Mesenteric fat pad (tissue), 1 donor: ENCODE measurements at places on chromosomes 11 and 22.

- DNase-seq, result no peak
Observed at GRCh38 chr11:128040603-128041002, 546.8 kb downstream of the ETS1 start.

- no peak for DNase-seq
Observed at GRCh38 chr11:32312865-32313403, 122.4 kb downstream of the WT1 start.

- no peak for DNase-seq
Observed at GRCh38 chr22:47002692-47003091, 240.2 kb downstream of the TBC1D22A start.

- DNase-seq, result peak; percentile 85
Observed at GRCh38 chr22:45202333-45203149, 38.2 kb downstream of the KIAA0930 start.

- DNase-seq, result no peak
Observed at GRCh38 chr11:12664385-12664784, 9.8 kb upstream of the TEAD1 start.

- no peak for DNase-seq
Observed at GRCh38 chr22:37973271-37974170, 10.8 kb downstream of the SOX10 start.

DNA sequence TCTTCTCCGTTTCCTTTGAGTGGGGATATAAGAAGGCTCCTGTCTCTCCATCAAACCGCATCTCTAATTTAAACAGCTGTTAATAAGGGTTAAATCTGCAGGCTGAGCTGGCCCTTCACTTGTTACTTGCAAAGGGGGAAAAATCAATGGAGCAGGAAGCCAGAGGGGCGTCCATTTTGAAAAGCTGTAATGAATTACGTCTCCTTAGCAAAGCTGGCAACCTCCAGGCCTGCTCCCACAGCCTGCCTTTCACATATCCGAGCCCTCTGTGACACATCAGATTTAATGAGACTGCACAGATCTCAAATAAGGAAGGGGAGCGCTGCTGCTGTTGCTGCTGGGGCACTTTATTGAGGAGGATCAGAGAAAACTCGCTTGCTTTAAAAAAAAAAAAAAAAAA, 320.8 kb downstream of the BLID start:
- DNase-seq, result no peak

GRCh38 chr22:29877620-29878019, 5.4 kb upstream of the MTMR3 start:
- no peak for DNase-seq

GRCh38 chr11:129795089-129795488, 20.6 kb upstream of the TMEM45B start:
- DNase-seq, result no peak

DNA sequence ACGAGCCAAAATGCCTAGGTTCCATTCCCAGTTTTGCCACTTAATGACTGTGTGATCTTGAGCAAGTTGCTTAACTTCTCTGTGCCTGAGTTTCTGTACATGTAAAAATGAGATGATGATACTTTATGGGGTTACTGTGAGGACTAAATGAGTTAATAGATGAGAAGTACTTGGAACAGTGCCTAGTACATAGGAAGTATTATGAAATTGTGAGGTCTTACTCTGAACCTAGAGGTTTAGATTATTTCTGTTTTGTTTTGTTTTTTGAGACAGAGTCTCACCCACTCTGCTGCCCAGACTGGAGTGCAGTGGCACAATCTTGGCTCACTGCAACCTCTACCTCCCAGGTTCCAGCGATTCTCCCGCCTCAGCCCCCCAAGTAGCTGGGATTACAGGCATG, 227.0 kb upstream of the POU2AF2 start:
- DNase-seq, result no peak

DNA sequence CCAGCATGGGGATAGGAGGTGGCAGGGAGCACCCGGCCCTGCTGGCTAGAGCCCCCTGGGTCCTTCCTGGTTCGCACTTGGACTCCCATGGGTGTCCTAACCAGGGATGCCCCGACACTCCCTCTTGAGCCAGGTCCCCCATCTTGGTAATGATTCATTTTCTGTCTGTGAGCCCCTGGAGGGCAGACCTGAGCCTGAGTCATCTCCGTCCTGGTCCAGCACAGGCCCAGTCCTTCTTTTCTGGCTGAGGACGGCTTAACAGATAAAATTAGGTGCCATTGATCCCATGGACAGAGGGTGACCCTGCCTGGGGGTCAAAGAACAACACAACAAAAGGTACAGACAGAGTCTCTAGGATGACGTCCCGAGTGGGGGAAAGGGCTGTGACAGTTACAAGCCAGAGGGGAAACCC, 3.5 kb downstream of the RHOD start:
- DNase-seq, result no peak

DNA sequence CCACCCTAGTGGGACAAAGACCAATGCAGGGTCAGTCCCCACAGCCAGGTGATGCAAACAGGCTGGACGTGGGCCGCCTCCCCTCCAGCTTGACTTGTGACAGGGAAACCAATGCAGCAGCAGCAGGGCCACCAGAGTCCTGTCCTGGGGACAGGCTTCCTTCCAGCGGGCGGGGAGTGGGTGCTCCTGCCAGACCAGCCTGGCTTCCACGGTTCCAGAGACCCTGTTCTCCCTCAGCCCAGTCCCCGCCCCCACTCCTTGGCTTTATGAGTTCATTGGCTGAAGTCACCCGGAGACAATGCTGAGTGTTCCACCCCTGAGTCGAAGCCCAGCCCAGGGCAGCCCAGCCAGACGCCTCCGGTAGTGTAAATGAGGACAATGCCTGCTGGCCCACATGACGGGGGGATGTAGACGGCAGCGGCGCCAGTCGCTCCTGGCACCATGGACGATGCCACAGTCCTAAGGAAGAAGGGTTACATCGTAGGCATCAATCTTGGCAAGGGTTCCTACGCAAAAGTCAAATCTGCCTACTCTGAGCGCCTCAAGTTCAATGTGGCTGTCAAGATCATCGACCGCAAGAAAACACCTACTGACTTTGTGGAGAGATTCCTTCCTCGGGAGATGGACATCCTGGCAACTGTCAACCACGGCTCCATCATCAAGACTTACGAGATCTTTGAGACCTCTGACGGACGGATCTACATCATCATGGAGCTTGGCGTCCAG, at the start of gene TSSK2:
Gene TSSK2, plus strand, starts transcription at position 350 of the 726 bp plus-strand sequence. Its CDS starts 92 bp downstream, at position 442.
- DNase-seq, result no peak

GRCh38 chr11:64225608-64226506, at the start of the genes NUDT22 and TRPT1:
Gene NUDT22 (plus strand): TSS chr11:64226274. CDS start chr11:64226653, 379 bp downstream.
Gene TRPT1 (minus strand): TSS chr11:64226186. CDS start chr11:64225860, 326 bp downstream.
- DNase-seq, result peak; percentile 98

GRCh38 chr22:42938976-42939375, 76.0 kb downstream of the PACSIN2 start:
- no peak for DNase-seq

DNA sequence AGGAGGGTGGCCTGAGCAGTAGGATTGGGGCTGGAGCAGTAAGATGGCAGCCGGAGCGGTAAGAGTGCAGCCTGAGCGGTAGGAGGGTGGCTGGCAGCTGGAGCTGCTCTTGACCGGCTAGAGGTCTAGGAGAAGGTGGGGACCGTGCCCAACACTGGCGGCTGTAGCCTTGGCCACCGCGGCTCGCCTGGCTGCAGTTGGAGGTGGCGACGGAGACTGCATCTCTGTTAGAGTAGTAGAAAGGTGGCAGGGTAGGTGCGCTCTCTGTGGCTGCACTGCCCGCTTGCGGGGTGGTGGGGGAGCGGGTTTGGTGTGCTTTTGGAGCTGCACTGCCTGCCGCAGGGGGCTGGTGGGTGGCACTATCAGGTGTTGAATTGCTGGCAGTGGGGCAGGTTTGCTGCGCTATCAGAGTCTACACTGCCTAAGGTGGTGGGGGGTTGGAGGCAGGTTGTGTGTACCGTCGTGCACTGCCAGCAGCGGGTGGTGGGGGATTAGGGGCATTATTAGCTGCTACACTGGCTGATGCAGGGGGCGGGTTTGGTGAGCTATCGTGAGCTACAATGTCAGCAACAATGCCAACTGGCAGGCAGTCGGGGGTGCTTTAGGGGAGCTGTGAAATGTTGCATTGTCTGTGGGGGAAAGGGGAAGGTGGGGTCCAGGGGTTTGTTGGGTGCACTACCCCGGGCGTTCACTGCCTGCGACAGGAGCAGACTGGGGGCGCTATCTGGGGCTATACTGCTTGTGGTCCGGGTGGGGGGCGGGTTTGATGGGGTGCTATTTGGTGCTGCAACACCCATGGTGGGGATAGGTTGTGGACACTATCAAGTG, 4461.3 kb upstream of the OR11H1 start:
- DNase-seq, result peak; percentile 93

DNA sequence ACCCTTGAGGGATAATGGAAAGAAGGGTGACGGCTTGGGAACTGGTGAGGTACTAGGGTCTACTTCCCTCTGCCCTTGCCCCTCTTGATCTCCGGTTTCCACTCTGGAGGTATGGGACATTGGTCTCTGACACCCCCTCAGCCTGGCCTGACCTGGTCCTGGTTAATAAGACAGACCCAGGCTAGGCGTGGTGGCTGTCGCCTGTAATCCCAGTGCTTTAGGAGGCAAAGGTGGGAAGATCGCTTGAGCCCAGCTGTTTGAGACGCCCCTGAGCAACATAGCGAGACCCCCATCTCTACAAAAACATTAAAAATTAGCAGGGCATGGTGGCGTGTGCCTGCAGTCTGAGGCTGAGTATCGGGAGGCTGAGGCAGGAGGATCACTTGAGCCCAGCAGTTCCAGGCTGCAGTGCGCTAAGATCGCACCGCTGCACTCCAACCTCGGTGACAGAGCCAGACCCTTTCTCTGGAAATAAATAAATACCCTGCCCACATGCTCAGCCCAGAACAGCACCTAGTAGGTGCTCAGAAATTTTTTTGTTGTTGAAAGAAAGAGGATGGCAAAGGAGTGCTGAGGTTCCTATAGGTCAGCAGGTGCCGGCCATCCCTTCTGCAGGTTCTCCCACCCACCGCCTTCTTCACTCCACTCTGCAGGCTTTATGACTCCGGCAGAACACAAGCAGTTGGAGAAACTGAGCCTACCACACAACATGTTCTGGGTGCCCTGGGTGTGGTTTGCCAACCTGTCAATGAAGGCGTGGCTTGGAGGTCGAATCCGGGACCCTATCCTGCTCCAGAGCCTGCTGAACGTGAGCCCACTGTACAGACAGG, 6.3 kb downstream of the BEST1 start:
- DNase-seq, result peak; percentile 51

DNA sequence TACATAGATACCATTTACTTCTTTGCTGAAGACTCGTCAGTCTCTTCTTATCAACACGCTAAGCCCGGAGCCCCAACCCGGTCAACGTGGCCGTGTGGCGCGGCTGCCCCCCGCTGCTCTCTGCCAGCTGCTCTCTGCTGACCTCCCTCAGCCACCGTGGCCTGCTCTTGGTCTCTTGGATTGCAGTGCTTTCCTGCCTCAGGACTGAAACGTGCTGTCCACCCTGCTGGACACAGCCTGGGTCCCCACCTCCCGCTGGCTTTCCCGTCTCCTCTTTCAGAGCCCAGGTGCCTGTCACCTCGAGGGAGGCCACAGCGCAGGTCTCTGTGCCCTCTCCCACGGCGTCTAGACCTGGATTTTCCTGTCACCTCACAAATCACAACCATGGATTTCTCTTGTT, 388.1 kb upstream of the B3GAT1 start:
- DNase-seq, result no peak

DNA sequence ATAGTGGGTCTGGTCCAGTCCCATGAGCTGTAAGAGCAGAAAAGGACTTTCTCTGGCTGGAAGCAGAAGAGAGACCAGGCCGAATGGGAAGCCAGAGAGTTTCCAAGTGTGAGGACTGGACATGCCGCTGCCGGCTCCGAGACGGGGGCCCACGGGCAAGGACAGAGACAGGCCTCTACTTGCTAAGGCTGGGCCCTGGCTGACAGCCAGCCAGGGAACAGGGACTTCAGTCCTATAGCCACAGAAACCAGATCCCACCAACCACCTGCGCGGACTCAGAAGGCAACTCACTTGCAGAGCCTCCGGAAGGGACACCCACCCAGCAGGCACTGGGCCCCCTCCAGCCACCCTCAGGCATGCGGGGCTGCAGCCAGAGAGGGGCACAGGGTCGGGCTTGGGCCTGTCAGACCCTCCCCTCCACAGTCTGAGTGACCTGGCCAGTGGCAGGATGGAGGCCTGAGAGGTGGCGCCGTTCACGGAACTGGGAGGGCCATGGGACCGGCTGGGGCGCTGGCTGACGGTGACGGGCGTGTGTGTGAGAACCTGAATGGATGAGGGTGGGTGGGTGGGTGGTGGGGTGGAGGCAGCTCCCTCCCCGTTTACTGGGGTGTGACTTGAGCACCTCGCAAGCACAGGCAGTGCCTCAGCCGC, 47.8 kb upstream of the A4GALT start:
- DNase-seq, result no peak

- DNase-seq, result no peak
Observed at GRCh38 chr11:121372671-121373429, 79.3 kb upstream of the SORL1 start.

- DNase-seq, result no peak
Observed at GRCh38 chr11:67581469-67581868, 2.1 kb upstream of the GSTP1 start.

DNA sequence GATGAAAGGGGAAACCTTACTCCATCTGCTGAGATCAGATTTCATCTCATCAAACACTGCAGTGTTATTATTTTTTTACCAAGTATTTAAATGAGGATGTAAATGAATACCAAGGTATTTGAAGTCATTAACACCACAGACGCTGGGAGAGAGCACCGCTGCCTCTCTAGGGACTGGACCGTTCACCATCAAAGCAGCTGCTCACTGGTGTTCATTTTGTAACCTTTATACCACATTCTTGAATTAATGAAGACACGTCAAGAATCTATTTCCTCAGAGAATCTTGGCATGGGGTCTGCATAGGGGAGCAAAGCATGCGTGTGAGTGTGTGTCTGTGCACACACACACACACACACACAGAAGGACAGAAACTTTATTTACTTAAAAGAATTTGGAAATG, 15.6 kb downstream of the SIAE start:
- no peak for DNase-seq

GRCh38 chr11:5362017-5362625, 10.8 kb downstream of the OR51B6 start:
- no peak for DNase-seq

GRCh38 chr11:68128682-68129327, 7.6 kb upstream of the CHKA start:
- no peak for DNase-seq

GRCh38 chr11:17252704-17253103, 23.8 kb upstream of the NUCB2 start:
- DNase-seq, result no peak

DNA sequence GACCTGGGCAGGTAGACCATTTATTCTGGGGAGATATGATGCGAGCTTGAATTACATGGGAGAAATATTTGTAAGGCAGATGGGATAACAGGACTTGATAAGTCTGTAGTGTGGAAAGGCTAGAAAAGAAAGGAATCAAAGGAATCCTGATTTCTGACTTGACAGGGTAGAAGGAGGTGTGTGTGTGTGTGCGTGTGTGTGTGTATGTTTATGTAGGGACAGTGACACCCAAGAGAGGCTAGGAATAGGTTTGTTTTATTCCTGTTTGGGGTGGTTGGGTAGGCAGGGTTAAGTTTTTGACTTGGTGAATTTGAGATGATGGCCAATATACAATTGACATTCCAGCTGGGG, 390 bp upstream of the HTATIP2 start:
- no peak for DNase-seq

- no peak for DNase-seq
Observed at GRCh38 chr22:35451592-35451991, 51.7 kb downstream of the MCM5 start.
